ENCODE measurements at places on chromosomes 4 and X.

GRCh38 chr4:157977086-157977485 lies 195.7 kb downstream of the GASK1B start:
- no peak for DNase-seq

DNA sequence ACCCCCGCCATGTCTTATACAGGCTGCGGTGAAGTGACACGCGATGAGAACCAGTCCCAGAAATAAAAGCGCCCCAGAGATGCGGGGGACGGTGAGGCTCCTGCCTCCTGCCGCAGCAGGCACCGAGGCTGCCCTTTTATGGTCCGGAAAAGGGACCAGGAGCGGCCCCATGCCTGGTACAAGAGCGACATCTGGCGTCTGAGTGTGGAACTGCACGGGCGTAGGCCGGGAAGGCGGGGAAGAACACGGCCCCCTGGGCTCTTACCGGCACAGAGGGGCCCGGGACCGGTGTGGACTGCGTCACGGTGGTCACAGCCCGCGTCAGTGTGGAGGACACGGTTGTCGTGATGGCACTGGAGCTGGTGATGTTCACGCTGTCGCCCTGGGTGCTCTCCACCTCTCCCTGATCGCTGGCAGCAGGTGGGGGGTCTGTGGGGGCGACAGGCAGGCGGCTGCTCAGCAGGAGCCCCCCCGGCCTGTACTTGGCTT lies 8.9 kb upstream of the RENBP start:
- peak; percentile 16 for DNase-seq

DNA sequence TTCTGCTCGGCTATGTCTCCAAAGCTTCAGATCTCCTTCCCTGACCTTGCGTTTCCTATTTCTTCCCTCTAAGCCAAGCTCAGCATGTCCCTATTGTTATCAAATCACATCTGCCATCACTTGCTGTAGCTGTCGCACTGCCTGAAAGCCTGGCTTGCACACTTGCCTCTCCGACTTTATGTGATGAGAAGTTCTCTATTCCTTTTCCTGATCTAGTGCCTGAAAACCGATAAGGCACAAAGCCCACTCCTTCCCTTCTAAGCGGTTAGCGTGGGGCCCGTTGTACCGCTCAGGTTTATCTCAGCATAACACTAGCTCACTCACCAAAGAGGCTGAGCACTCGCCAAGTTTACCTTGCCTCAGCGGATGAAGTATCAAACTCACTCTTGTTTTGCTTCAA lies 816 bp downstream of the NMU start:
- no peak for DNase-seq

DNA sequence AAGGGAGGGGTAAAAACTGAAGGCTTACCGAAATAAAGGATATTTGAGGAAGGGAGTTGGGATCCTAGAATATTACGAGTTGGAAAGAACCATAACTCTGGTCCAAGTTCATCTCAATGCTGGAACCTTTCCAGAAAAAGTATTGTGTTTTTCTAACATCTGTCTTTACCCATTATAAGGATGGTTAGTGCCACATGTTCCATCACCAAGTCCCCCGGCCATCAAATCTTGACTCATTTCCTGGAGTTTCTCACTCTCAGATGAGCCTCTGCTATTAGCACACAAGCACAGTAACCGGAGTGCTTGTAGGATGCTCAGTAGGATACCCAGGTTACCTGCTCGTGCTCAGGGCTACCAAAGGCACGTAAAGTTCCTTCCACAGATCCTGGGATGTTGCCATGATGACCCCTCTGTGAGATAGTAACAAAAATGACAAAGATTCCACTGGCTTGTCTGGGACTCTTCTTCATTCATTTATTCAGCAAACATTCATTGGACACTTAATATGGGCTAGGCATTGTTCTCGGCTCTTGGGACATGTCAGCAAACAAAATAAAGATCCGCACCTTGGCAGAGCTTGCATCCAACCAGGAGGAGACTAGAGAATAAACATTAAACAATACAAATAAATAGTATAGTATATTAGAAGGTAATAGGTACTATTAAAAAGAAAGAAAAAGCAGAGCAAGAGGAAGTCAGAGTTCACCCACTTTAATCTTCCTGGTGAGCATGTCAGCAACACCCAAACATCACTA lies 36.3 kb downstream of the PKD2 start:
- no peak for DNase-seq

Data from cerebellar nuclear complex (tissue), 1 donor.